ENCODE measurements at places on chromosomes 3 and 15.
A peak's percentile ranks its signal among the peaks of the same experiment; 100 is the strongest.

DNA sequence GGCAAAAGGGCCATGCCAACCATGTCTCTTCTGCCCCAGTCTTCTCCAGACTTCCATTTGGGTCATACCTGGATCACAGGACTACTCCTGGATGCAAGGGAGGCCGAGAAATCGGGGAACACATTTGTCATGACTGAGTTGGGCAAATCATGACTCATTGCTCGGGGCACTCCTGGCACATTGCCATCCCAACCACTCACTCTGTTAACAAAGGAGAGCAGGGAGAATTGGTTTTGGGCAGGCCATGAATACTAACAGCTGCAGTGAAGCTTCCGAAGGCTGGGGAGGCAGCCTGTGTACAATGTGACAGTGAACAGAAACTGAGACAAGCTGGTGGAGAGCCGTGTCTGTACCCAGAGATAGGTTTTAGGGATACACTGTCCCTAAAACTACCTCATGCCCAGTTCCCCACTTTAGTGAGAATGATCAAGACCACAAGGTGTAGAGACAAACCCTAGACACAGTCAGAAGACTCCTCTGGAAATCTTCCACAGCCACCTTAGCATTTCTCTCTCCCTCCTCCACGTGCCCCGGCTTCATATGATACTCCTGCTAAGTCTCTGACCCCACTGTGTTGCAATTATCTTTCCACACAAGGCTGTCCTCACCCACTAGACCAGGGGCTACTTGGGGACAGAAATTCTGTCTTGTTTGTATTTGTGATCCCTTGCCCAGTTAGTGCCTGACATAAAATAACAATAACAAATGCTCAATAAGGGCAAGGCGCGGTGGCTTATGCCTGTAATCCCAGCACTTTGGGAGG, 10.5 kb upstream of the BUB1B start:
- no peak for DNase-seq

GRCh38 chr15:76464247-76464646, 127.7 kb downstream of the ISL2 start:
- no peak for DNase-seq

DNA sequence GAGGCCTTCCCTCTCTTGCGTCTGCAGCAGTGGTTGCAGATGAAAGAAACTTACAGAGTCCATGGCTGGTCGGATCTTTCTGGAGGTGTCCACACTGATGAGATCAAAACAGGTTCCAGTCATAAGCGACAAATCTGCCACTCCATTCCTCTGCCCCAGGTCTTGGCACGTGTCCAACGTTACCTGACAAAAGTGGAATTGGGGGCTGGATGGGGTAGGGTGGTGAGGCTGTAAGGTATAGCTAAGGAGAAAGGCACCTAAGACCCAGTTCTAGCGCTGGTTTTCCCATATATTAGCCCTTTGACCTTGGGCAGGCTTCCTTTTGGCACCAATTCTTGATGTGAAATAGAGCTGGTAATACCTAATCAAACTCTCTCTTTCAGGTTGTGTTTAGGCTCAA, 11.0 kb downstream of the FAM43A start:
- DNase-seq = no peak

GRCh38 chr3:193655831-193656433, 62.9 kb downstream of the OPA1 start:
- DNase-seq = no peak

DNA sequence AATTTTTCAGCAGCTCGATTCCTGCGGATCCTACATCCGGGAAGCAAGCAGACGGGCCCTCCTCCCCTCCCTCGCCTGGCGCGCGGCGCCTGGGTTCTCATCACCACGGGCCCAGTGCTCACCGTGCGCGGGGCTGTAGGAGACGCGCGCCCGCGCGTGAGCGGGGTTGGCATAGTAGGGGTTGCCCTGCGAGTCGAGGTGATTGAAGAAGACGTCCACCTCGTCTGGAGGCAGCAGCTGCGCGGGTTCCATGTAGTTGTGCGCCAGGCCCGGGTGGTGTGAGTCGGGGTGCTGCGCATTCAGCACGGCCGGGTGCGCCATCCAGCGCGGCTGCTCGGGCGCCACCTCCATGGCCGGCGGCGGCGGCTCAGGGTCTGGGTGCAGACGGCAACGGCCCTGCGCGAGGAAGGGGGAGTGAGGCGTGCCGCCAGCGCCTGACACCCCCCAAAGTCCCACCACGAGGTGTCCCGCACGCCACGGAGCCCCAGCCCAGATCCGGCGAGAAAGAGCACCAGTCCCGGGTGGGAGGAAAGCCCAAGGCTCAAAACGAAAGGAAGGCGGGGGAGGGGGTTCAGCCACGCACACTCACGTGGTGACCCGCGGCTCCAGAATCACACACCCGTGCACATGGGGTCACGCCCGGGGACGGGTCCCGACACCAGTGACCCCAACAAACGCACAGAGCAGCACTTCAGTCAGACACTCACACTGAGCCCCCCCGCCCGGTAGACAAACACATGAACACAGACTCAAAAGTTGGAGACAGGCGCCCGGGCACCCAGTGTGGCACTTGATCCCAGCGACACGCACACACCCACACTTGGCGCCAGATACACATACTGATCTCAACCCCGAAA, 6.1 kb downstream of the GATA2 start:
- peak; percentile 46 for DNase-seq

- DNase-seq = no peak
These were observed 1.8 kb upstream of the GPR171 start for GRCh38 chr3:151204530-151205402.
